ENCODE measurements at places on chromosomes 11 and 22. TPM values are rescaled to one million over a fixed set of nuclear protein-coding genes. Genes with fewer than 3 reads are reported as not detected.

DNA sequence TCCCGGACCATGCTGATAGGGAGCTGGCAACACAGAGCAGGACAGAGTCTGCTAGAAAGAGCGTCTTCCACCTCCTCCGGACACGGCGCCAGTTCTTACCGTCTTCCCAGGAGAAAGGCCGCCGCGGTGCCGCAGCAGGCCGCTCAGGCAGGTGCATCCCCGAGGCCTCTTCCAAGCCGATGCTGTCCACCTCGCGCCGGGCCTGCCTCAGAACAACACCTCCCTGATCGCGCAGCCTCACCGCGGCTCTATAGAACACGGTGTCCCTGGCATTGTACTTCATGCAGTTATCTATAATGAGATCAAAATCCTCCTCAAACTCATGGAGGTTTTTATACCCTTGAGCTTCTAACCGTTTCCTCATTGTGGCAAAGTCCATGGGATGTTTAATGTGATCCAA is 30.0 kb downstream of the BRD1 start:
- no peaks in the 10 kb centered on the region for H3K27me3 ChIP-seq
- H3K4me1 ChIP-seq = peaks cover 36% of the 10 kb centered on the region
- no peak overlapping the region for H3K4me3 ChIP-seq
- DNase-seq = no peak
- no peak overlapping the region for H3K27ac ChIP-seq

DNA sequence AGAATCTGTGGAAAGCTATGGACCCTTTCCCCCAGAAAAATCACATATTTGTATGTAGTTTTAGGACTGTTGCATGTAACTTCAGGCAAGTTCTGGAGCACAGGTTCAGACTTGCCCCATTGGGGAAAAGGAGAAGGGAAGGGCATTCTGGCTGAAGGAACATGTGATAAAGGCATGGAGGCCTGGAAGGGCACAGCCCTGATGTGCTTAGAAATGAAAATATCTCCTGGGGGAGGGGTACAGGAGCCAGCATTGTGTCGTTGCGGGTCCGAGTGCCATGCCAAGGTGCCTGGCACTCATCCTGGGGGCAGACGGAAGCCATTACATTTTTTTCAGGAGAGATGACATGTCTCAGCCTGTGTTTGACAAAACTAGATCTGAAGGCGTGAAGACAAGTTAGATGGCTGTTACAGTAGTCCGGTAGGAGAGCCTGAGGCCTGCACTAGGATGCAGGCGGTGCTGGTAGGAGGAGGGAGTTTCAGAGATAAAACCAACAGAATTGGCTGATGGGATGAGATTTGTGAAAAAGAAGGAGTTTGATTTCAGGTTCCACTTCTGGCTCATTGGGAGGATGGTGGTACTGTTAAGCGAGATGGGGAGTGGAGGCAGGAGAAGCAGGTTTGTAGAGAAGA is 96.9 kb downstream of the TEAD1 start:
- no peaks in the 10 kb centered on the region for H3K4me1 ChIP-seq
- no peak for DNase-seq
- H3K27me3 ChIP-seq = no peaks in the 10 kb centered on the region
- H3K4me3 ChIP-seq = no peak overlapping the region
- no peak overlapping the region for H3K27ac ChIP-seq

- no peak for DNase-seq
- H3K27me3 ChIP-seq = no peaks in the 10 kb centered on the region
- H3K4me1 ChIP-seq = no peaks in the 10 kb centered on the region
- H3K27ac ChIP-seq = no peak overlapping the region
- no peak overlapping the region for H3K4me3 ChIP-seq
These were observed 375.3 kb downstream of the LUZP2 start for GRCh38 chr11:24872186-24872585.

RIMBP3B gene
- not detected for total RNA-seq

DNA sequence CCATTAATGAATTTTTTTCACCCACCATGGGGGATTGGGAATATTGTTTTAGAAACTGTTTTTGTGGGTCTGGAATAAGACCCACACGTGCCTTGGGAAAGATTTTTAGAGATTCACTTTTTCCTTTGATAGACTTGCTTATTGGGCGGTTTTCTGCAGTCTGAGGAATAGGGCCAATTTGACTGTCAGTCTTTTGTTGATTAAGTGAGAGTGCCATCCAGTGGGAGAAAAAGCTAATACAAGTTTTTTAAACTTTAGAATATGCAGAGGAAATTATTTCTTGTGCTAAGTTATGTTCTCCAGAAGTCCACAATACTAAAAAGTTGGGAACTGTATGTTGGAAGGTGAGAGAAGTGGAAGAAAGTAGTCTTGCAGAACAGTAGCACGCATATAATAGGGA is 56.1 kb downstream of the PRMT3 start:
- no peaks in the 10 kb centered on the region for H3K4me1 ChIP-seq
- H3K4me3 ChIP-seq = no peak overlapping the region
- H3K36me3 ChIP-seq = peaks cover 5% of the 10 kb centered on the region
- H3K27me3 ChIP-seq = no peaks in the 10 kb centered on the region
- no peak for DNase-seq
- no peak overlapping the region for H3K27ac ChIP-seq

PATE2 gene
- not detected for total RNA-seq

- H3K36me3 ChIP-seq = no peaks in the 10 kb centered on the region
- no peak for DNase-seq
- no peak overlapping the region for H3K27ac ChIP-seq
- no peak overlapping the region for H3K4me3 ChIP-seq
- no peaks in the 10 kb centered on the region for H3K27me3 ChIP-seq
- peaks cover 25% of the 10 kb centered on the region for H3K4me1 ChIP-seq
These were observed 30.0 kb upstream of the TCF20 start for GRCh38 chr22:42300259-42301076.

DNA sequence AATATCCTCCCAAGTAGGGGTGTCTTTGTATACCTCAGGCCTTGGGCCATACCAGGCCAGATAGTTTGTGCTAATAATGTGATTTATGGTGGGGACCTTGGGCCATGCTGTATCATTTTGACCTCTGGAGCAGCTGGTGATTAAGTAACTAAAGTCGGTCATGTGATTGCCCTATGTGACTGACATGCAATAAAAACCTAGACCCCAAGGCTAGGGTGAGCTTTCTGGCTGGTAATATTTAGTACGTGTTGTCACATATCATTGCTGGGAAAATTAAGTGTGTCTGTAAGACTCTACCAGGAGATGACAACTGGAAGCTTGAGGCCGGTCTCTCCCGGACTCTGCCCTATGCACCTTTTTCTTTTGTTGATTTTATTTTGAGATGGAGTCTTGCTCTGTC is 12.6 kb upstream of the TFIP11 start:
- H3K27me3 ChIP-seq = no peaks in the 10 kb centered on the region
- no peak overlapping the region for H3K4me3 ChIP-seq

DNA sequence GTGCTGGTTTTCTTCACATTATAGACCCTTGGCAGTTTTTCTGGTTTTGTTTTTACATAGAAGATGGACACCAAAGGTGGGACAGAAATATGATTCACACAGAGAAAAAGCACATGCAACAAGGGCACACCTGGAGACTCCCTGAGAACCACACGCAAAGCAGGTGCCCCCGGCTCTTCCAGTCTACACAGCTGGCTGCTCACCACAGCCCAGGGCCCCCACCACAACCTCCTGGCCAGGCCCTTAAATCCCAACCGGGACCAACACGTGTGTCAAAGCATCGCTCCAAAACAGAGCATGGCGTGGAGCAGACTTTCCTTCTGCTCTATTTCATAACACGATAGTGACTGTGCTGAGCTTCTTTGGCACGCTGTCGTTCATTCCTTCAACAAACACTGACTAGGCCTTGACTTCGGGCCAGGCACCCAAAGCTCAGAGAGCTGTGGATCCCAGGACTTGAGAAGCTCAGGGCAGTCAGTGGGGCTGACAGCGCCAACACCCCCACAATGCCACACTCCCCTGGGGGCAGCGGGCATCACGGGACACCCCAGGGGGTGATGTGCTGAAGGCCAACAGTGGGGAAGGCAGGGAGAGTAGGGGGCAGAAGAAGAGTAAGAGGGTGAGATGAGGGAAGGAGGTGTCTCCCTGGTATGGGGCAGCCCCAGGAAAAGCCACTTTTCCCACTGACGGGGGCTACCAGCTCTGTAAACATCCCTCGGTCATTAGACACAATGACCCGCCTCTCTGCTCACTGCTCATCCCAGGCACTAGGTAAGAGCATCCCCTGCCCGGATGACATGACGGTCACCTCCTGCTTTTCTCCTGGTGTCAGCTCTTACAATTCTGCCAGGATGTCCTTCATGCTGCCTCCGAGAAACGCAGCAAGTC is 26.0 kb downstream of the CELSR1 start:
- DNase-seq = no peak
- no peaks in the 10 kb centered on the region for H3K36me3 ChIP-seq
- no peak overlapping the region for H3K4me3 ChIP-seq
- H3K27ac ChIP-seq = no peak overlapping the region

- no peaks in the 10 kb centered on the region for H3K27me3 ChIP-seq
- no peak for DNase-seq
- H3K4me1 ChIP-seq = no peaks in the 10 kb centered on the region
- no peaks in the 10 kb centered on the region for H3K36me3 ChIP-seq
- no peak overlapping the region for H3K4me3 ChIP-seq
- H3K27ac ChIP-seq = no peak overlapping the region
These were observed 3.8 kb upstream of the OR5A2 start for GRCh38 chr11:59429924-59430516.

ASCL2 gene
- total RNA-seq = not detected

ARHGEF17 gene
- total RNA-seq = 41.6 TPM

GRCh38 chr11:88511006-88511405 is 173.5 kb upstream of the CTSC start:
- peaks cover 5% of the 10 kb centered on the region for H3K27me3 ChIP-seq
- no peaks in the 10 kb centered on the region for H3K4me1 ChIP-seq
- no peak overlapping the region for H3K4me3 ChIP-seq
- no peak overlapping the region for H3K27ac ChIP-seq

DCDC1 gene
- 0.24 TPM for total RNA-seq

DNA sequence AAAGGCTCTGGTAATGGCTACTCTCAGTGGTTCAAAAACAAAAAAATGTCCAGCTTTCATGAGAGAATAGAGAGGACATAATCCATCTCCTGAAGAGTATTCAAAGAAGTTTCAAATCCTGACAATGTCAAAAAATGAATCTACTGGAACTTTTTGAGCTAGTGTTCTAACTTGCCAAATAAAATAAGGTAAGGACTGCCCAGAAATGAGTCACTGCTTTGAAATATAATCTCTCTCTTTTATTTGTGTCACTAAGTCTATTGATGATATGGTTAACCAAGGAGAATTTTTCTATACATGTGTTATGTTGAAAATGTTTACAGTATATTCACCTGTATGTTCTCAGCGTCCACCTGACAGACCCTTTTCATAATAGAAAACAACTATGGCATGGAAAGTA is 3.4 kb downstream of the GUCY1A2 start:
- H3K4me1 ChIP-seq = no peaks in the 10 kb centered on the region
- H3K27ac ChIP-seq = no peak overlapping the region
- DNase-seq = no peak
- no peak overlapping the region for H3K4me3 ChIP-seq

B3GAT1 gene
- not detected for total RNA-seq

VPS51 gene
- total RNA-seq = 147 TPM

PKNOX2 gene
- 5.5 TPM for total RNA-seq

CBLIF gene
- total RNA-seq = not detected

GRCh38 chr11:119584193-119585042 is 144.6 kb downstream of the NECTIN1 start:
- H3K4me3 ChIP-seq = peak overlapping the region; percentile 49
- DNase-seq = no peak
- no peak overlapping the region for H3K27ac ChIP-seq

DNA sequence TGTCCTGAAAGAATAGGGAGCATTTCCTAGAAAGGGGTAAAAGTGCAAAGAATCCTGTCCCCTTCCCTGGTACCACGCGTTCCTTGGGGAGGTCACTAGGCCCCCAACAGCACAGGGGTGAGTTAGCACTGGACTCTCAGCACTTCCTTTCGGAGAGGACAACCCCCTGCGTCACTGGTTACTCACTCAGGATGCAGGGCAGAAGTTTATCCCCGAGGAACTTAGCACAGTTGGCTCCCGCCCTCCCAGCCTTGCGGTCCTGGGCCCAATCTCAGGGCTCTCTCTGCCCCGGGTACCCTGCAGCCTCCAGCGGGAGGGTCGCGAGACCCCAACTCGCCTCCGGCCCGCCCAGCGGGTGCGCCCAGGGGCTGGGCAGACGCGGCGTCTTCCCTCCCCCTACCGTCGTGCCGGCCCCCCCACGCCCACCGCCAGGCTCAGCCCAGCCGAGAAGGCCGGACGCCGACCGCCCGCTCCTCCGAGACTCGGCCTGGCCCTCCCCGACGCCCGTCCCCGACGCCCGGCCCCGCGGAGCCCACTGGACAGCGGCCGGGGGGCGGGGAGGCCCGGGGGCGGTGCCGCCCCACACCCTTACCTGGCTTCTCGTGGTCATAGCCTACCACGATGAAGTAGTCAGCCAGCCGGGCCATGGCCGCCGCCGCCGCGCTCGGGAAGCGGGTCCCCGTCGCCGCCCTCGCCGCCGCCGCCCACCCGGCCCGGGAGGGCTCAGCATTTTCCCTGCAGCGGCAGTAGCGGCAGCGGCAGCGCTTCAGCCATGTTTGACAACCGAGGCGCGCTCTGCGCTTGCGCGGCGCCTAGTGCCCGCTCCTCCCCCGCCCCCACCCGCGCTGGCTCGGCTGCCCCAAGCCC is at the start of gene SBF2:
Gene SBF2, minus strand, starts transcription at position 797 of the 867 bp plus-strand sequence. Its CDS starts 150 bp downstream, at position 647.
- DNase-seq = peak; percentile 93
- no peaks in the 10 kb centered on the region for H3K27me3 ChIP-seq
- H3K27ac ChIP-seq = peak within 1 kb of the TSS; percentile 100

KRTAP5-1 gene
- not detected for total RNA-seq

GRCh38 chr11:83682611-83682973 is 396.4 kb upstream of the CCDC90B start:
- no peaks in the 10 kb centered on the region for H3K27me3 ChIP-seq
- no peak overlapping the region for H3K4me3 ChIP-seq
- no peaks in the 10 kb centered on the region for H3K4me1 ChIP-seq
- no peak overlapping the region for H3K27ac ChIP-seq
- DNase-seq = no peak
- no peaks in the 10 kb centered on the region for H3K36me3 ChIP-seq

GNB1L gene
- total RNA-seq = 2.6 TPM

GRCh38 chr22:25883482-25884033 is 141.6 kb downstream of the MYO18B start:
- H3K4me3 ChIP-seq = no peak overlapping the region
- no peak overlapping the region for H3K27ac ChIP-seq
- H3K4me1 ChIP-seq = no peaks in the 10 kb centered on the region
- peaks cover 38% of the 10 kb centered on the region for H3K36me3 ChIP-seq
- no peaks in the 10 kb centered on the region for H3K27me3 ChIP-seq

DNA sequence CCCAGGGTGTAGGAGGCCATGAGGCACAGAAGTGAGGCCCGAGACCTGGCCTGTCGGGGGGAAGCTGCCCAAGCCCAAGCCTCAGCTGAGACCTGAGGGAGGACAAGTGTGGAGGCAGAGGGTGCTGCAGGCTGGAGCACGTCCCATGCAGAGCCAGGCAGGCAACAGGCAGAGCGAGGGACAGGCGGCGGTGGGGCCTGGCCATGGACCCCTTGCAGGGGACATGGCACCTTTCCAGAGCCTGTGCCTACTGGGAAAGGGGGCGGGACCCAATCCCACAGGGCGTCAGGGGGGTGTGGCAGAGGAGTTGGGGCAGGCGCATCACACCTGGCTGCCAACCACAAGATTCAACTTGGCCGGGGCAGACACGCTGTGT is 4.3 kb downstream of the TNNI2 start:
- no peak for DNase-seq
- no peak overlapping the region for H3K4me3 ChIP-seq

All from right atrium auricular region (tissue), 2 donors.